Tibial nerve (tissue), 4 donors: ENCODE measurements at places on chromosomes 16 and 17.

DNA sequence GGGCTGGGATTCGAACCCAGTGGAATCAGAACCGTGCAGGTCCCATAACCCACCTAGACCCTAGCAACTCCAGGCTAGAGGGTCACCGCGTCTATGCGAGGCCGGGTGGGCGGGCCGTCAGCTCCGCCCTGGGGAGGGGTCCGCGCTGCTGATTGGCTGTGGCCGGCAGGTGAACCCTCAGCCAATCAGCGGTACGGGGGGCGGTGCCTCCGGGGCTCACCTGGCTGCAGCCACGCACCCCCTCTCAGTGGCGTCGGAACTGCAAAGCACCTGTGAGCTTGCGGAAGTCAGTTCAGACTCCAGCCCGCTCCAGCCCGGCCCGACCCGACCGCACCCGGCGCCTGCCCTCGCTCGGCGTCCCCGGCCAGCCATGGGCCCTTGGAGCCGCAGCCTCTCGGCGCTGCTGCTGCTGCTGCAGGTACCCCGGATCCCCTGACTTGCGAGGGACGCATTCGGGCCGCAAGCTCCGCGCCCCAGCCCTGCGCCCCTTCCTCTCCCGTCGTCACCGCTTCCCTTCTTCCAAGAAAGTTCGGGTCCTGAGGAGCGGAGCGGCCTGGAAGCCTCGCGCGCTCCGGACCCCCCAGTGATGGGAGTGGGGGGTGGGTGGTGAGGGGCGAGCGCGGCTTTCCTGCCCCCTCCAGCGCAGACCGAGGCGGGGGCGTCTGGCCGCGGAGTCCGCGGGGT is at the start of gene CDH1:
Gene CDH1, plus strand, starts transcription at position 247 of the 684 bp plus-strand sequence. Its CDS starts 124 bp downstream, at position 371.
- DNase-seq: no peak

GRCh38 chr16:57533431-57534336 is 2.7 kb downstream of the CCDC102A start:
- no peak for DNase-seq

GRCh38 chr17:59914274-59914854 is 21.4 kb downstream of the RPS6KB1 start:
- no peak for DNase-seq

DNA sequence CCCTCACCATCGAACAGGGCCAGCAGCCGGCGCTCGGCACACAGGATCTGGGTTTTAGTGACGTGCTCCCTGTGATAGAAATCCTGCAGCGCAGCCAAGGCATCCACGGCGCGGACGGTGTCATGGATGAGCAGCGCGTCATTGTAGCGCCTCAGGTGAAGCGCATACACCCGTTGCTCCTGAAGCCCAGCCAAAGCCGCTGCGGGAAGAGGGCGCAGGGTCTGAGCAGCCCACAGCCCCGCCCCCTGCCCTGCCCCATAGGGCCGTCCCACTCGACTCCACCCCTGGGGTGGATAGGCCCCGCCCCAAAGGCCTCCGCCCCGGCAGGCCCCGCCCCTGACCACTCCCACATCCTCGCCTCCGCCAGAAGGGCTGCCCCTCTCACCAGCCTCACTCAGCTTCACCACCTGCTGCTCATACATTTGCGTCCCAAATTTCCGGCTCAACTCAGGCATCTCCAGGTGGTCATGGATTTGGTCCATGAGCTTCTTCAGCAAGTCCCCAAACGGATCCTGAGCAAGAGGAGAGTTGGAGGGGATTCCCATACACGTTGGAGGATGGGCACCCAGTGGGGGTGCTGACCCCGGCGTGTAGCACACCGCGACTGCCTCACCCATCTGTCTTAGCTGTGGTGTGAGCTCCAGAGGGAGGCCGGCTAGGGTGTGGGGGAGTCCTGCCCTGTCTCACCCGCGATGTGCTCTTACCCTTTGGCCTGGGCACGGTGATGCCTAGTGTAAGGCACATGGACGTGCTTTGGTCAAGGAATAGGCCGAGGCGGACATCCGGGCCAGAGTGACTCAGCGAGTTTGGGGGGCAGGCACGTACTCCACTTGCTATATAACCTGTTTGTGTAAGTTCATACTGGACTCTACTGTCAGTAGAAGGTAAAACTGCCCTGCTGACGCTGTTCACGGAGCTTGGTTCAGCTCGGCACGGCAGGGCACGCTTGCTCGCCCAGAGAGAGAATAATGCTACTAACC is 4.6 kb downstream of the DHX58 start:
- DNase-seq: no peak

DNA sequence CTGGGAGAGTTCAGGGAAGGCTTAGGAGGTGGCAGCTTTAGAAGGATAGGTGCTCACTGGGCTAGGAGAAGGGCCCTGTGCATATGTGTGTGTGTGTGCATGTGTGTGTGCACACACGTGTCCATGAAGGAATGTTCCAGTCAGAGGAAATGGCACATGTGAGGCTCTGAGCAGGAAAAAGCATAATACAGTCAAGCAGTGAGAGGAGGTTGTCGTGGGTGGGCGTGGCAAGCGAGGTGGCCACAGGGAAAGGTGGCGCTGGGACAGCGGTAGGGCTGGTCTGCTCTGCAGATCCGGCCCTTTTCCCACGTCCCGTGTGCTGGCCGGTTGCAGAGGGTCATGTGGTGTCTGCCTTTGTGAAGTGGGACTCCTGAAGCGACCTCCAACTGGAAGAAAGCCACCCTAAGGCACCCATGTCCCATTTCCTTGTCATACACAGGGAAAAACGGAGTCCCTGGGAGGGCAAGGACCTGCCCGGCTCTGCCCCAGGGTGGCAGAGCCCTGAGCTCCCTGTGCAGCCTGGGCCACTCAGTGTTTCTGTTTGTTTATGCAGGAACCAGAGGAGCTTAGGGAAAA is 40.1 kb downstream of the NT5M start:
- no peak for DNase-seq

- DNase-seq: no peak
These were observed 91.0 kb downstream of the WSCD1 start for GRCh38 chr17:6160911-6161855.

- peak; percentile 91 for DNase-seq
These were observed 24.0 kb downstream of the METRNL start for GRCh38 chr17:83103200-83103942.

- no peak for DNase-seq
These were observed 2.1 kb upstream of the ZG16B start for GRCh38 chr16:2827831-2828520.

DNA sequence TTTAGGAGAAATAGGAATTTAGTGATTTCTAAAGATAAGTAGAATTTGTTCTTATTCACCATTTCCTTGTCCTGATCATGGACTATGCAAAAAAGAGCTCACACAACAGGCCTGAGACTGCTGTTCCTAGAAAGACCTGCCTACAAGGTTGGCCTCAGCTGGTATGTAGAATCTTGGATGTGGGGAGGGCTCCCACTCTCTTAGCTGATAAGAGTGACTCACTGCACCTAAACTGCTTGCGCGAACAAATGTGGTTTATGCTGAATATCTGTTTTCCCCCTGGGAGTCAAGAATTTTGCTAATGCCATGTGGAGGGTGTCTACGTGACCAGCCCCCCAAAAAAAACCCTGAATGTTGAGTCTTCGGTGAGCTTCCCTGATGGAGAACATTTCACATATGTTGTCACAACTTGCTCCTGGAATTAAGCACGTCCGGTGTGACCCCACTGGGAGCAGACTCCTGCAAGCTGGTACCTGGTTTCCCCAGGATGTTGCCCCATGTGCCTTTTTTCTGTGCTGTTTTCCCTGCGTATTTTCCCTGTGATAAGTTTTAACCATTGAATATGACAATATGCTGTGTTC is 68.8 kb upstream of the HSBP1 start:
- DNase-seq: no peak

DNA sequence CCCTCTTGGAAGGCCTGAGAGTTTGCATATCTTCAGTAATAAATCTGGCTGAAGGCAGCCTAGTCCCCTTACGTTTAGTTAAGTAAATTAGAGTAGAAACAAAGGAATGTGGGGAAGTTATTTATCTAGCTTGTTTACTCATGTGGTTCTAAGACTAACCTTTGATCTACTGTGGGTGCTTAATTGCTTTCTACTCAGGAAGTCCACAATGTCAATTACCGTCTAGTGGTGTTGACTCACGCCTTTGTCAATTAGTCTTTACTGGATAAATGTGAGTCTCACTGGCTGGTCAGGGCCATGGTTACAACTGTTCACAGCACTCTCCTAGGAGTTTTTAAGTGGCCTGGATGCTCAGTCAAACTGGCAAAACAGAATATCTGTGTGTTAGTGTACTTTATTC is 2338.4 kb downstream of the TP53TG3F start:
- no peak for DNase-seq

DNA sequence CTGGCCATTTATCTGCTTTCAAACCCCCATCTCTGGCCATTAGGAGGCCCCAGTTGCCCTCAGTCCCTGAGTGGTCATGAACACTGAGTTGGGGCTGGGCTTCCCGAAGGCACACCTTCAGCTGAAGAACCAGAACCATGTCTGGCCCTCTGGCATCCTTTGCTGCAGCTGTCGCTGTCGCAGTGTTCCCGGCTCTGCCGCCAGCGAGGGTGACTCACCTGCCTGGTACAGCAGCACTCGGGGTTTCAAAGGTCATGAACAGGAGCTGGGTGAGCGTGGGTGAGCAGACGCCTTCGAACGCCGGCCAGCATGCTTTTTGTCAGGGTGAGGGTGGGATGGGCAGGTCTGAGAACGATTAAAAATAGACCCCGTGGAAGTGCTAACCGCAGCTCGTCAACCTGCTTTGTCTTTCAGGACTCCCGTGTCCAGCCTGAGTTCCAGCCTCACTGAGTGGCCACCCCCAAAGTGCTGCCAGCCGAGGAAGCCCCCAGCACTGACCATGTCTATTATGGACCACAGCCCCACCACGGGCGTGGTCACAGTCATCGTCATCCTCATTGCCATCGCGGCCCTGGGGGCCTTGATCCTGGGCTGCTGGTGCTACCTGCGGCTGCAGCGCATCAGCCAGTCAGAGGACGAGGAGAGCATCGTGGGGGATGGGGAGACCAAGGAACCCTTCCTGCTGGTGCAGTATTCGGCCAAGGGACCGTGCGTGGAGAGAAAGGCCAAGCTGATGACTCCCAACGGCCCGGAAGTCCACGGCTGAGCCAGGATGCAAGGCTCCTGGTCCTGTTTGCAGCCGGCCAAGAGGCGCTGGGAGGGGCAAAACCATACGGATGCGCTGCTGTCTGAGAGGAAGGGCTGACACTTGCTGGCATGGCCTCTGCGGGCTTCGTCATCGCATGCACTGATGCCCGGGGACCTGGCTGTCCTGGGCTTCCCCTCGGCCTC is 7.6 kb downstream of the SNN start:
- DNase-seq: no peak

- no peak for DNase-seq
These were observed 1.7 kb upstream of the CRISPLD2 start for GRCh38 chr16:84818133-84818532.

GRCh38 chr17:49223517-49224197 is 6.9 kb downstream of the PHOSPHO1 start:
- DNase-seq: peak; percentile 58

DNA sequence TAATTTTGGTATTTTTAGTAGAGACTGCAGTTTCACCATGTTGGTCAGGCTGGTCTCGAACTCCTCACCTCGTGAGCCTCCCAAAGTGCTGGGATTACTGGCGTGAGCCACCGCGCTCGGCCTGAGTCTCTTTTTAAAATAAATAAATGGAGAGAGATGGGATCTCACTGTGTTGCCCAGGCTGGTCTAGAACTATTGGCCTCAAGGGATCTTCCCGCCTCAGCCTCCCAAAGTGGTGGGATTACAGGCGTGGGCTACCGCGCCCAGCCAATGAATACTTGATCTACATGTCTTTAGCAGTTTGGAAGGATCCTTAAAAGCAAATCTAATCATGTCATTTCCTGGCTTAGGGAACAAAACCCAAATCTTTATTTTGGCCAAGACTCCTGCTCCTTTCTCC is 1.2 kb downstream of the DHODH start:
- no peak for DNase-seq

DNA sequence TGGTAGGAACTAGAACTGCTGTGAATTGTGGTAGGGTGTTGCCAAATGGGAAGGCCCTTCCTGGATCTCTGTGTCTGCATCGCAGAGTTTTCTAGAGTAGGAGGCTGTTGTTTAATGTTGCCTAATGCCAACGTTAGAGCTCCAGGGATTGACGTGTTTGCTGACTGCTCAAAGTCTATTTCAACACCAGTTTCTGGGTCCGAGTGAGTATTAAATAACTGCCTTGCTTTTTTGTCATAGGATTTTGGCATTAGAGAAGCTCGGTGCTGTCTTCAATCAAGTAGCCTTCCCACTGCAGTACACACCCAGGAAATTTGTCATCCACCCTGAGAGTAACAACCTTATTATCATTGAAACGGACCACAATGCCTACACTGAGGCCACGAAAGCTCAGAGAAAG is 40.0 kb downstream of the SF3B3 start:
- no peak for DNase-seq

DNA sequence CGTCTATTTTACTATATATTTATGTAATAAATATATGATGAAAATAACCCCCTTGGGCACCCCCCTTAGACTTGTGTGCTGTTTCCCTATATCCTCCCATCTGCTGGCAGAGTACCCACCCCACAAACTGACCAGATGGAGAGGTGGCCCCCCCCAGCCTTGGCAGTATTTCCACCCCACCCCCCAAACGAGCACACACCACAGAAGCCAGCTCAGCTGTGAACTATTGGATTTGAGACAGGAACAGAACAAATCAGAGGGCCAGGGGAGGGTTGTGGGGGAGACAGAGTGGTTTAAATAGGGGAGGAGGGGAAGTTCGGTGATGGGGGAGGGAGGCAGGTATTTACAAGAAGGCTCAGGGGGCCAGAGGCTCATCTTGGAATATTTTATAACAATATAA is 7.8 kb downstream of the NR1D1 start:
- DNase-seq: no peak

GRCh38 chr17:7523033-7523432 is 25.8 kb upstream of the TNFSF12 start:
- peak; percentile 13 for DNase-seq

DNA sequence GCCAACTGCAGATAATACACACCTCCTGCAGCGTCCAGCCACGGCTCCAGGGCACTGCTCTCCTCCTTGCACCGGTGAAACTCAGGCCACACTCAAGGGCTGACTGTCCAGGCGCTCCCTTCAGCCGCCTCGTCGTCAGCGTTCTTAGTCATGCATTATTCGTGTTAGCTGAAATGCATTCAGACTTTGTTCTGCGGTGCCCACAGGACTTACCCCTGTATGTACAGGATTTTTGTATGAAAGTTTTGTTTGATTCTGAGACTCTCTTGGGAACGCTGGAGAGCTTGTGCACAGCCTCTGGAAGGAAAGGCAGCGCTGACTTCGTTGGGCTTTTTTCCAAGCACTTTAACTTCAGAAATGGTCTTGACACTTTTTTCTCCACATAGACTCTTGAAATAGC is 22.1 kb downstream of the CIBAR2 start:
- no peak for DNase-seq

GRCh38 chr16:11099672-11100205 is 155.4 kb downstream of the CLEC16A start:
- no peak for DNase-seq
